ENCODE measurements at places on chromosomes 2 and 18.

DNA sequence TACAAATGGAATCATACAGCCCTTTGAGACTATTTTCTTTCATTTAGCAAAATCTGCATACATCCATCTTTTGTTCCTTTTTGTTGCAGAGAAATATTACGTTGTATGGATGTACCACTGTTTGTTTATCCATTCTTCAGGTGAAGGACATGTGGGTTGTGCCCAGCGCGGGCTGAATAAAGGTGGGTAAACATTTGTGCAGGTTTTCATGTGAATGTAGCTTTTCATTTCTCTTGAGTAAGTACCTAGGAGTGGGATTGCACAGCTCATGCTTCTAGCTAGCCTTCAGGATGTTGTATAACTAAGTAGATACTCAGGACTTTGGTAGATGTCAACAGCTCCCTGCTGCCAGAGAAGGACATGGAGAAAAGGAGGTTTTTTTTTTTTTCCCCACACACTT, 50.6 kb upstream of the SPRED2 start:
- no peak for DNase-seq

- no peak for DNase-seq
Measured at GRCh38 chr2:29187926-29188325, 72.7 kb downstream of the CLIP4 start.

DNA sequence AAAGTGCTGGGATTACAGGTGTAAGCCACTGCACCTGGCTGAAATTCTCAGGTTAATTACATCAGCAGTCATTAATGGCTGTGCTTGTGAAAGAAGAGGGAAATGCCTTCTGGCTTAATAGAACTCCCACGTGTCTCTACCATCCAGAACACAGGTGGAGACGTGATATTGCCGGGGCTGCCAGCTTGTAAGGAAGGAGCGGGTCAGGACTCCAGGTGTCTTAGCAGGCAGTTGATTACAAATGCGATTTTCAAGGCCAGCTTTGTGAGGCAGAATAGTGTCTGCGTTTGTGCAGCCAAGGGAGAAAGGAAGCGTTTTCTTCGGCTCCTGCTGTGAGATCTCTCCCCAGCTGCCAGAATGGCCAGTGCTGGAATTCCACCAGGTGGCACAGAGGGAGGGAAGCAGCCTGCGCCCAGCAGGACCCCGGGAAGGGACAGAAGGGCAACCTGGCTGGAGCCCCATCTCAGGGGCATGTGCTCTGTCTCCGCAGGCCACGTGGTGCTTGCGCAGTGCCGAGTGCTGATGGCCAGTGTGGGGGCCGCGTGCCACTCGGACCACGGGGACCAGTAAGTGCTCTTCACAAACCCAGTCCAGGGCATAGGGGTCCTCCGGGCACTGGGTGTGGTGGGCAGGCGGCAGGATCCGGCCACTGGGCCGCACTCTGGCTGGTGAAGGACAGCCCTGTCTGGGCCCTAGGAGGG, 3.7 kb upstream of the ESPNL start:
- DNase-seq: no peak

GRCh38 chr2:189849550-189849949, 65.3 kb downstream of the PMS1 start:
- no peak for DNase-seq

DNA sequence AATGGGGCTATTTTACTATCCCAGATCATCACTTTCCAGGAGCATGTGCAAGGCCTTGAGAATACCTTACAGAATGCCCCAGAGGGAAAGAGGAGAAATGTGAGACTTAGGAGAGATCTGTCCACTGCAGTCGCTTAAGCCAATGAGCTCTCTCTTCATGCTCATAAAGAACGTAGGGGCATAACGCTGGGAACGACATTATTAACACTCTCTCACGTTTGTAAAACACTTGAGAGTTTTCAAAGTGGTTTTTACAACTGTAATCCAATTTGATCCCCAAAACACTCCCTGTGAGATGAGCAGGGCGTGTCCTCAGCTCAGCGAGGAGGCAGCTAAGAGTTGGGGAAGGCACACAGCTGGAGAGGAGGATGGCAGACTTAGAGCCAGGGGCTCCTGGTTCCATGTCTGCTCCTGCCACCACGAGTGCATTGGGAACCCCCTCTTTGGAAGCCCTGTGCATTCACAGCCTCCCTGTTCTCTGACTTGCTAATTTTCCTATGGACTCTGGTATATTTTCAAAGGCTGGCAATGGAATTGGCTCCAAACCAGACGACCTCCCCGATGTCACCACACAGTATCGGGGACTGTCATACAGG, 97.4 kb downstream of the PLB1 start:
- no peak for DNase-seq

GRCh38 chr2:227884511-227884947, 13.1 kb downstream of the DAW1 start:
- DNase-seq: peak; percentile 93

DNA sequence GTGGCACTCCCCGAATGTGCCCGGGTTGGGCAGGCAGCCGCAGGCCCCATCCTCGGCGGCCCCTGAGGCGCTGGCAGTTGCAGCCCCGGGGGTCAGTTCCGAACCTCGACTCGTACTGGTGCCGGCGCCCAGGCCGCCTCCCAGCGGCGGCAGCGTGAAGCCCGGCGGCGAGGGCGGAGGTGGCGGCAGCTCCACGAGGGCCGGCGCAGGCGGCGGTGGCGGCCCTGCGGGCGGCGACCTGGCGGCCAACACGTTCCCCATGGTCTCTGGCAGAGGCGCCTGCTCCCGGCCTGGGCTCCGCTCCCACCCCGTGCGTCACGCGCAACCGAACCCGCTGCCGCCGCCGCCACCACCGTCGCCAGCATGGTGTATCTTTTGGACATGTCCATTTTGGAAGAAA, 196.3 kb downstream of the CCDC74A start:
- DNase-seq: no peak
